ENCODE measurements at places on chromosomes 11 and 22.

DNA sequence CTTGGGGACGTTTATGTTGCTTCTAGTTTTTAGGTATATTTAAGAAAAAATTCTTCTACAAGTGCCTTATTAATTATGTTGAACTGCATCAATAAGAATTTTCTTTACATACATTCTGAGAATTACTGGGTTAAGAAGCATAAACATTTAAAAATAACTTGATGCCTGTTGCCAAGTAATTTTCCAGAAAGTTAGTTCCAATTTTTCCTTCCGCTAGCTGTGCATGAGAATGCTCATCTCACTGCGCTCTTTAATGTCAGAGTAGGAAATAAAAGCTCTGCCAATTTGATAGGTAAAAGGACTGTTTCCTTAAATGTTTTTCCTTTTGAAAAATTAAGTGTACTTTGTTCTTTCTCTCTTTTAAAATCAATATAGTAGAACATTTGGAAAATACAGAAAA is 113.1 kb upstream of the ZBED5 start:
- DNase-seq = no peak

DNA sequence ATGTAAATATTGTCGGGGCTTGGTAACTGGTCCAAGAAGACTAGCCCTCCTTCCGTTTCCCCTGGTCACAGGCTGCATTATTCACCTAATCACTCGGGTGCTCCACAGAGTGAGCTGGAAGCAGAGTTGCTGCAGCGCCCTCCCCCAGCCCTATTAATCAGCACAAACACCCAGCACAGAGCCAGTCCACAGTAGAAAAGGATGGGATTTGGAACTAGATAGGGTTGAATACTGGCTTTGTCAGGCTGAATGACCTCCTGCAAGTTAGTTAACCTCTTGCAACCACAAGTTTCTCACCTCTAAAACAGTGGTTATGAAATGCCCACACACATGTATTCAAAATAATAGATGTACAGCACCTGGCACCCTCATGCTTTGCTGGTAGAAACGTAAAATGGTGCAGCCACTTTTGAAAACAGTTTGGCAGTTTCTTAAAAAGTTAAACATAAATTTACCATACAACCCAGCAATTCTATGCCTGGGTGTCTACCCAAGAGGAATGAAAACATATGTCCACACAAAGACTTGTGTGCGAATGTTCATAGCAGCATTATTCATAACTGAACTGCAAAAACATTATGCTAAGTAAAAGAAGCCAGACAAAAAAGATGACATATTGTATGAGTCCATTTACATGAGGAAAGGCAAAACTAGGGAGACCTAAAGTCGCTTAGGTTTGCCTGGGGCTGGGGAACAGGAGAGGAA is 31.7 kb upstream of the APLP2 start:
- no peak for DNase-seq

DNA sequence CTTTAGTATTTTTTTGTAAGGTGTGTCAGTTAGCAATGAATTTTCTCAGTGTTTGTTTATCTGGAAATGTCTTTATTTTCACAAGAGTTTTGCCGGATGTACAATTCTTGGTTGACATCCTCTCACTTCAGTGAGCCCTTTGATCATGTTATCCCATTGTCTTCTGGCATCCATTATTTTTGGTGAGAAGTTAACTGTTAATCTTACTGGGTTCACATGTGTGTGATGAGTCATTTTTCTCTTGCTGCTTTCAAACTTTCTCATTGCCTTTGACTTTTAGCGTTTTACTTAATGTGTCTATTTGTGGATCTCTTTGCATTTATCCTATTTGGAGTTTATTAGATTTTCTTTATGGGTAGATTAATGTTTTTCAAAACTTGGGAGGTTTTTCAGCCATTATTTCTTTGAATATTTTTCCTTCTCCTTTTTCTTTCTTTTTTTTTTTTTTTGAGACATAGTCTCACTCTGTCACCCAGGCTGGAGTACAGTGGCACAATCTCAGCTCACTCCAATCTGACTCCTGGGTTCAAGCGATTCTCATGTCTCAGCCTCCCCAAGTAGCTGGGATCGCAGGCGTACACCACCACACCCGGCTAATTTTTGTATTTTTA is 100.5 kb upstream of the RRM1 start:
- no peak for DNase-seq

GRCh38 chr11:81070948-81071347 is 1630.1 kb upstream of the TENM4 start:
- no peak for DNase-seq

GRCh38 chr11:6611092-6611962 is 689 bp downstream of the TAF10 start:
- DNase-seq = peak; percentile 20

DNA sequence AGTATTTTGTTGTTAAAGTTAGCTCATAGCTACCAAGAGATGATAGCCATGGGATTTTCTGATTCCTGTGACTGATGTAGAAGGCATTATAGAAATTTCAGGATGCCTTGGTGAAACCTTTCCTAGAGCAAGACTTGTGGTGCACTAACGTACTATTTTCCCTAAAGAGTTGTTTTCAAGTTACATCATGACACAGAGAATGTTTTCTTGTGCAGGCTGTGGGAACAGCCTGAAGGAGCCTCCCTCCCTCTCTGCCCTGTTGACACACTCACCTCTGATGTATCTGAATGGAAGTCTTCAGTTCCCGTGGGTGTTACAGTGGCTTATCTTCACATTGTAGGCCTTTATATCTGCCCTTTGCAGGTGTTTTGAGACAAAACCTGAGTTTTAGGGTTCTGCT is 121.6 kb downstream of the LDLRAD3 start:
- DNase-seq = no peak

DNA sequence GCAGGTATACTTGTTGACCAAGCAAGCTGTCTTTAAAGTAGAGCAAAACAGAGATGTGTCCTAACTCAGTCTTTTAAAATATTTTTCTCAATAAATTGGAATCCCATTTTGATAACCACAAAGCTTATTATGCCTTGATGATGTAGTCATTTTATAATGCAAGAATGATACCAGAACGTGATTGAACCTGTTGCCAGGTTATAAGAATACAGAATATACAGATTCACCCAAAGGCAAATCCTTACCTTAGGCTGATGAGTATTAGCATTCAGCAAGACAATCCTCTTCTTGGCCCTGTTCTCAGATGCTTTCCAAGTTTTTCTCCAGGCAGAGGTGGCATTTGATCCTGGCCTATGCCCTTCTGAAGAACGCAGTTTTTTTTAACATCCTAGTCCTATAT is 76.1 kb downstream of the PPFIBP2 start:
- DNase-seq = no peak

- no peak for DNase-seq
These were observed 113.5 kb downstream of the NTM start for GRCh38 chr11:131483877-131484276.

- DNase-seq = peak; percentile 45
These were observed 403 bp upstream of the SBF2 start for GRCh38 chr11:10294290-10294953.

DNA sequence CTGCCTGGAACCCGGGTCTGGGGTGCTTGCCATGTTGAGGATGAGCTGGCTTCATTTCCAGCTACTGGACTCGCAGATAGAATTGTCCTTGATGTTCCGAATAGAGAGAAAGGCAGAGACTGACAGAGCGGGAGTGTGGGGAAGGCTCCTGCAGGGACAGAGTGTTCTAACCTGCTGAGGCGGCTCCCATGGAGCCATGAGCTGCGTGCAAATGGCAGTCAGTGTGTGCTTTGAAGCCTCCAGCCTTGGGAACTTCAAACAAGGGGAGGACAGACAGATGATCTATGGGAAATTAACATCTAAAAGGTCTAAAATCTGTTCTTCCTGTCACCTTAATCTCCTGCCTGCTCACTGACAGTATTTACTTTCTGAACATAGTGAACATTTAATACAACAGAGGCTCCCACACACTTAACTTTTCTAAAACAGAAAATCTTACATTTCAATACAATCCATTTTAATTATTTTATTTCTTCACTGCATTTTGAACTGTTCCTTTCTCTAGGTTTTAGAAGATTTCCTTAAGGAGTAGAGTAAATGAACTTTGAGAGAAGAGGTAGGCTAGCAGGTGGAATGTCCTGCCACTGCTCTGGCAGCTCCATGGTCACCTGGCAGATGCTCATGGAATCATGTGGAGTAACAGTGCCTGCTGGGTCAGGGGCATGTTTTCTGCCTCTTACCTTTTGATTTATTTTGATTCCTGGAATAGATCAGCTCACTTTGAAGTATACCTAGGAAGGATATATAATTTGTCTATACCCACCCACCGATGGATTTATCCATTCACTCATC is 481.7 kb downstream of the NTM start:
- no peak for DNase-seq

GRCh38 chr11:65506772-65507505 is 8.1 kb downstream of the MALAT1 start:
- no peak for DNase-seq

- no peak for DNase-seq
These were observed 16.1 kb downstream of the MICALL1 start for GRCh38 chr22:37922191-37922590.

GRCh38 chr22:18130018-18130417 is 19.4 kb downstream of the TUBA8 start:
- DNase-seq = no peak

- DNase-seq = no peak
These were observed 979 bp downstream of the SMIM38 start for GRCh38 chr11:69156673-69157155.

GRCh38 chr11:109864834-109865547 is 228.2 kb upstream of the ZC3H12C start:
- DNase-seq = no peak

DNA sequence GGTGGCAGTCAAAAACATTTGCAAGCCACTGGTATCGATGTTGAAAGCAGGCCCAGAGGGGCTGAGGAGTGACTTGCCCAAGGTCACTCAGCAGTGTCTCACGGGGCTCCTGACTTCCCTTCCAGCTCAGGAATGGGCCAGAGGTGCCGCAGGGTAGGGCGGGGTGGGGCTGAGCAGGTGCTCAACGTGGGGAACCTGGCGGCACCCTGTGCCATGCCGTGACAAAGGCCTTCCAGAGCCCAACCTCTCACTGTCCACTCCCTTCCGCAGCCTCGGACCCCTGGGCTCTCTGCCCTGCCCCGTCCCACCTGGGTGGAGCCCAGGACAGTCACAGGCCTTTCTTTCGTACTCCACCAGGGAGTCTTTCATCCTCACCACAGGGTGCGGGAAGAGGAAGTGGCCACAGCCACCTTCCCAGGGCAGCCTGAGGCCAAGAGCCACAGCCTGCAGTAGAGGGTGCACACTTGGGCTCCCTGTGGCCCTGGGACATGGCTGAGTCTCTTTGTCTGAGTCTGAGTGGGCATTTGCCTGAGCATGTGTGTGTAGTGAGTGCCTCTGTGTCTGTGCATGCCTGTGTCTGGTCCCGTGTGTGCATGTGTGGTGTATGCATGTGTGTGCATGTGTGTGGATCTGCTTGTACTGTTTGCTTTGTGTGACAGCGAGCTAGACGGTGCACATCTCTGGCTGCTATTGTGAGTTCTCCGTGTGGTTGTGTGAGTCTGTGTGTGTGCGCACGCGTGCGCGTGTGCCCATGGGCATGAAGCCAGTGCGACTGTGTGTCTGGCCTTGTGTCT is 6.0 kb upstream of the LIF start:
- no peak for DNase-seq

- no peak for DNase-seq
These were observed 36.6 kb downstream of the KCNJ1 start for GRCh38 chr11:128830290-128831173.

Measured in HEK293T (cell line).